Activated CD4-positive, alpha-beta T cell treated with anti-CD3 and anti-CD28 coated beads, Interleukin-2, amount 10 ng/mL, durations not matched to agents 7 days and 5 days (primary cell): ENCODE measurements at places on chromosomes 3 and 15. TPM values are rescaled to one million over a fixed set of nuclear protein-coding genes. Genes with fewer than 3 reads are reported as not detected.

DNA sequence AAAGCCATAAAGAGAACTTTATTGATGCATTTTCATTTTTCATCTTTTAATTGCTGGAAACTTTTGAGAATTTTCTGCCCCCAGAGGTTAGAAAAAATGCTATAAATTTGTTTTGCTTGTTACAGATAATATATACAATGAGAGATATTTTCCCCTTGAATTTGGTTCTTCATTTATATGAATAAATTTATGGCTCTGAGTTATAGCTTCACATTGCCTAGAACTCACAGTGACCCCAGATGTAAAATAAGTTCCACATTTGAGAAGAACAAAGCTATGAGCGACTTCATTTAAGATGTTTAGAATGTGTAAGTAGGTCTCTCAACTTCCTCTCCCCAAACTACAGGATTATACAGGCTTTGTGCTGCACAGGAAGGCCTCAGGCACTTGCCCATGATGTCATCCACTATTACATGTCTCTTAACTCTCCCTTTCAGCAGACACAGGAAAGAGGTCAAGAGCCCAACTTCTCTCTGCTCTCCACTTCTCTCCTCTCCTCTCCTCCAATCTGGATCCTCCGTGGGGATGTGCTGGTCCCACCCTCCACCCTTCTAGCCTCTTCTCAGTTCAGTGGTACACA, 92.8 kb downstream of the DUT start:
- DNase-seq = no peak

GRCh38 chr3:49058011-49058410, 28.8 kb upstream of the IMPDH2 start:
- DNase-seq = no peak

DNA sequence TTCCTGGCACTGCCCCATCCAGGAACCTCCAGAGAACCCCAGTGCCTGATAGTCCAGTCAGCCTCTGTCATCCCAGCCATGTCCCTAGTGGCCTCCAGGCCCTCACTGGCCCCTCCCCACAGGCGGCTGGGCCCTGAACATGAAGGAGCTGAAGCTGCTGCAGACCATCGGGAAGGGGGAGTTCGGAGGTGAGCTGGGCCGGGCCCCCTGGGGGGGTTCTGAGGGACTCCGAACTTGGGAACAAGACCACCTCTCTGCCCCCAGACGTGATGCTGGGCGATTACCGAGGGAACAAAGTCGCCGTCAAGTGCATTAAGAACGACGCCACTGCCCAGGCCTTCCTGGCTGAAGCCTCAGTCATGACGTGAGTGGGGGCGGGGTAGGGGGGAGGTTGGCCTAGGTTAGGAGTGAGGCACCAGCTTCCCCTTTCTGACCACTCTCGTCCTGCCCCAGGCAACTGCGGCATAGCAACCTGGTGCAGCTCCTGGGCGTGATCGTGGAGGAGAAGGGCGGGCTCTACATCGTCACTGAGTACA, 12.0 kb upstream of the LMAN1L start:
- DNase-seq = no peak

DNA sequence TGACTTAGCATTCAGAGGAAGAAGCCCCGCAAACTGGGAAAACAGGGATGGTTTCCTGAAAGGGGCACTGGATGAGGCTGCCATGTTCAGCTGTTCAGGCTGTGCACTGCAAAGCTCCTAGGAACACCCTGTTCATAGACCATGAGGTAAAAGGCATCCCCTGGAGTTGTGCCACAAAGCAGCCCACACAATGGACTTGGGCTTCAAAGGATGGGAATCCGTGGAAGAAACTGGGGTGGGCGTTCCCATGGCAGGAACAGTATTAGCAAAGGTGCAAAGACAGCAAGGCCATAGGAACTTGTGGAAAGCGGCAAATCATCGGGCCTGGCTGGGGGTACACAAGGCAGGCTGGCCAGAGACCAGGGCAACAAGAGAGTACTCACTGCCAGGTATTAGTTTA, 8.9 kb downstream of the OXTR start:
- no peak for DNase-seq

DNA sequence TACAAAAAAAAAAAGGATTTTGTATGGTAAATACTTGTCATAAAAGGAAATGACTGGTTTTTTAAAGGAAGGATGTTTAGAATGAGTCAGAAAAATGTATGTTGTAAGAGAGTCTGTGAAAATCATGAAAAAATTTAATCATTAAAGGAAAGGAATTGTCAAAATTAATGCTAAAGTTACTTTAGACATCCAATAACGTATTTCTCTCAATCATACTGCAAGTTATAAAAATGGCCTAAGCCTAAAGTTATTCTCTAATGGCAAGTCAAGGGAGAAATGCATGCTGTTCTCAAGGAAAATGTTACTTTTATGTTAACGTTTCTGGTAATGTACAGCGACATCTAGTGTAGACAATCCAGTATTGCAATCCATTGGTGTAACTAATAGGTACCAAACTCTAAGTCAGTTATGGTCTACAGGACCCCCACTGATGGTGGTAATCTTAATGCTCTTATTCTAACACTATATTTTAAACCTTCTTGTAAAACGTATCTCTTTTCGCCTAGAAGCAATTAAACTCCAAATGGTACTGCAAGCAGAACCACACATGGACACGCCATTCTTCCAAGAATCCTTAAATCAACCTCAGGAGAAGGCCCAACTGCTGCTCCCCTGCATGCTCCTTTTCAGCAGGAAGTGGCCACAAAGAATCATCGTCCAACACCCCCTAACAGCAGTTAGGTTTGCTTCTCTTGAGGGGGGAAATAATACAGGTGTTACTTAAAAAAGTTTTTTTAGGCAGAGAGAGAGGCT, 35.2 kb downstream of the NCEH1 start:
- peak; percentile 46 for DNase-seq

- DNase-seq = no peak
Observed at GRCh38 chr3:172061724-172062184, 22.4 kb downstream of the FNDC3B start.

GRCh38 chr3:108775649-108776048, 18.4 kb upstream of the RETNLB start:
- DNase-seq = no peak

GRCh38 chr3:61560517-61561373, 626 bp upstream of the PTPRG start:
- DNase-seq = peak; percentile 56

GRCh38 chr15:64068133-64068532, 21.8 kb upstream of the DAPK2 start:
- DNase-seq = no peak

GRCh38 chr3:71406972-71407810, 176.3 kb downstream of the FOXP1 start:
- no peak for DNase-seq

- DNase-seq = no peak
Observed at GRCh38 chr3:63022114-63022513, 146.9 kb upstream of the CADPS start.

GRCh38 chr3:19147905-19148767, at the start of gene KCNH8:
TSS of gene KCNH8 (plus strand) at chr3:19148510. CDS start at chr3:19148720, 210 bp downstream.
- no peak for DNase-seq

DNA sequence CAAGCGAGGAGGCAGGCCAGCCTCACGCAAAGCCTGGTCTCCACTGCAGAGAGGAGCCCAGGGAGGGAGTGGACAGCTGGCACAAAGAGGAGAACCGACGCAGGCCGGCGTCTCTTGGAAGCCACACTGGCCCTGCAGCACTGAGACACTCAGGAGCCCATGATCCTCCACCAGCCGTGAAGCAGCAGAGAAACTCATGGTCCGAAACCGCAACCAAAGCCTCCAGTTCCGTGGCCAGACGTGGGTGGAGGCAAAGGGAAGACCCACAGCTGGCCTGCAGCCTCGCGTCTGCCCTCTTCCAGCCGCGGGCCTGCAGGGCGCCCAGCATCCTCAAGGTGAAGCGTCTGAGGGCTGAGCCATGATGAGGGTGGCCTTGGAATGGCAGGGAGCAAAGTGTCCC, 62.2 kb upstream of the SEC61A1 start:
- DNase-seq = no peak

- no peak for DNase-seq
Observed at GRCh38 chr3:147119989-147120388, 286.4 kb downstream of the ZIC4 start.

DNA sequence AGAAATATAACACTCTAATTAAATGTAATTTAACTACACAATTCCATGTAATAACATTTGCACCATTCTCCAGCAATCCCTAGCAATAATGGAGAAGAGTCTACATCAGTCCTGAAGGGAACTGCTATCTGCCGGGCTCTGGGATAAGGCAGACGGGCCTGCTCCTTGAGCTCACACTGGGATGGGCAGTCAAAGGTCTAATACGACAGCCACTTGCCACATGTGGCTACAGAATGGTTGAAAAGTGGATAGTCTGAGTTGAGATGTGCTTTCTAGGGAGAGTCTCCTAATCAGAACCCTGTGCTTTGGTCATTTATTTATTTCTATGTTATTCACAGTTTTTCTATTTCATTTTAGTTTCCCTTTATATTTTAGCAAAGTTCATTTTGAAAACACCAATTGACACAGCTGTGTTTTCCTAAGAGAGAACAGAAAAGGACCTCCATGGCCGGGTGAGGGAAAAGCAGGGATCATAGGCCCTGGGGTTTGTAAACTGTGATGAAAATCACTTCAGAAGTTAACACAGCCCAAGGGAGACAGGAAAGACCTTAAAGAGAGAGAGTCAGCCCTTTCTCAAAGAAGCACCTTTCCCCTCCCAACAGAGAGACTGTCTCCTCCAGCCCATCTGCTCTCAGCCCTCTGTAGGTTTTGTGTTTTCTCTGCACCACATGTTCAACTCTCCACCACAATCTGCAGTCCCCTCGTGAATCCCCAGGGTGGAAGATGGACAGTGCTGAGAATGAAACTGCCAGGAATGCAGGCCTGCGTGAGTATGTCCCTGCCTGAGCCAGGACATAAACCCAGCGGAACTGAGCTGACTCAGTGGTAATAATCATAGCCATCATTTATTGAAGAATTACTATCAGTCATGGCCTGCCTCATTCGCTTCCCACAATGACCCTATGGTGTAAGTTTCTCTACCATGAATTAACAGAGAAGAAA, 11.6 kb downstream of the FSIP1 start:
- no peak for DNase-seq

GRCh38 chr15:66251790-66252684, 1.5 kb downstream of the MEGF11 start:
- peak; percentile 36 for DNase-seq

Gene WDR6
- 144 TPM for total RNA-seq

Gene PDHB
- total RNA-seq = 50.6 TPM

Gene HIGD2B
- not detected for total RNA-seq

Gene LOXL1
- 3.5 TPM for total RNA-seq

Gene PLIN1
- total RNA-seq = 0.07 TPM

Gene TUSC7
- total RNA-seq = not detected

Gene ZNF710
- total RNA-seq = 26.6 TPM

Gene CCRL2
- 5.8 TPM for total RNA-seq
